ENCODE measurements at places on chromosomes 5 and 9. TPM values are rescaled to one million over a fixed set of nuclear protein-coding genes. Genes with fewer than 3 reads are reported as not detected.

- no peak overlapping the region for H3K27ac ChIP-seq
- no peaks in the 10 kb centered on the region for H3K4me1 ChIP-seq
- H3K4me3 ChIP-seq = no peak overlapping the region
These were observed 345.9 kb upstream of the NUDT12 start for GRCh38 chr5:103908336-103909080.

DNA sequence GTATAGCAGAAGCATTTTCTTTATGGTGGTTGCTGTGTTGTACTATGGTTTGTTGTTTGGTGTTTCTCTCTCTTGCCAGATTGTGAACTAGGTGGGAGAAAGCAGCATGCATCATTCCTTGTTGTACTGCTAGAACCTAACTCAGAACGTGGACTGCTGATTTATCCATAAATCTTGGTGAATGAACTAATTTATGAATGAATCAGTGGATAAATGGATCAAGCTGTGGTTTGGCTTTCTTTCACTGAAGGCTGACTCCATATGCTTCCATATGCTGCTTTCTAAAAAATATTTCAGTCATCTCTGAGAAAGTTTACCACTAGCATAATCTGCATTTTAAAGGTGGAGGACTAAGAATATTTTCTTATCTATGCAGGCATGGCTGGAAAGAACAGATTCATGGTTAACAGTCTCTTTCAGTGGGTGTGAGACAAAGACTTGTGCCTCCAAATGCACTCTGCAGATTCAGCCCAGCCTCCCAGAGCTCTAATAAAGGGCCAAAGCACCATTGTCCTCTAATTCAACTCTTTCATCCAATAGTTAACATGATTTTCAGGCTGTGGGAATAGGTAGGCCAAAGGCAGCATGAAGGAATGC, 237.7 kb downstream of the SH3GL2 start:
- H3K36me3 ChIP-seq = no peaks in the 10 kb centered on the region
- H3K4me1 ChIP-seq = no peaks in the 10 kb centered on the region
- H3K4me3 ChIP-seq = no peak overlapping the region
- no peak overlapping the region for H3K27ac ChIP-seq
- DNase-seq = no peak

GRCh38 chr9:116901260-116901659, 214.2 kb downstream of the TRIM32 start:
- no peaks in the 10 kb centered on the region for H3K36me3 ChIP-seq
- no peak for DNase-seq
- H3K4me1 ChIP-seq = no peaks in the 10 kb centered on the region
- H3K27ac ChIP-seq = no peak overlapping the region

GRCh38 chr5:94740286-94740685, 121.8 kb downstream of the SLF1 start:
- H3K4me1 ChIP-seq = no peaks in the 10 kb centered on the region
- no peaks in the 10 kb centered on the region for H3K27me3 ChIP-seq
- no peak for DNase-seq
- no peak overlapping the region for H3K4me3 ChIP-seq
- H3K27ac ChIP-seq = no peak overlapping the region
- H3K36me3 ChIP-seq = no peaks in the 10 kb centered on the region

DNA sequence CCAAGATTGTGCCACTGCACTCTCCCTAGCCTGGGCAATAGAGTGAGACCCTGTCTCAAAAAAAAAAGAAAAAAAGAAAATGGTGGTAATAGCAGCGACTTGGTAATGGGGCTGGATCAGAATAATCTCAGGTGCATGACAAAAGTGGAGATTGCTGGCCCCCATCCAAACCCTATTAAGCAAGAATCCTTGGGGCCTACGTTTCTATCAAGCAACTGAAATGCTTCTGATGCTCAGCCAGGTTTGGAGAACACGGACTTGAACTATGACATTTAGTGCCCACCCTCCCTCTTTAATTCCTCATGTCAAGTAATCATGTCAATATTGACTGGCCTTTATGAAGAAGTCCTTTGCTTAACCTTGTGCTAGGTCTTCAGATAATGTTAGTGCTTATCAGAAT, 6.6 kb downstream of the C5orf52 start:
- H3K27ac ChIP-seq = no peak overlapping the region
- DNase-seq = no peak
- H3K4me1 ChIP-seq = no peaks in the 10 kb centered on the region
- no peaks in the 10 kb centered on the region for H3K36me3 ChIP-seq

DNA sequence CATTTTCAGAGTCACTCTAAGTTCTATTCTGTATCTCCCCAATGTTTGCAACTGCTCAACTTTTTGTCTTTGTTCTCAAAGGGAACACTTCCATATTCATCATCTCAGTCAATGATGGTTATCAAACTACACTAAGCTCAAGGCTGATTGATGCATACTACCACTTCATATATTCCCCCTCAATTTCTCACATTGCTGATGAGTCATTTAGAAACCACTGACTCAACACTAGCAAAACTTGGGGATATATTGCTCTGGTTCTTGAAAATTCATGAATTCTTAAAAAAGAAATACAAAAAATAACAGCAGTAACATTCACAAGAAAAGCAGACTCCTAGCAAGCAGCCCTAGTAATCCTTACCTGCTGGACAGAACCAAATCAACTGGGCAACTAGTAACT, 52.2 kb downstream of the ABHD17B start:
- H3K4me1 ChIP-seq = no peaks in the 10 kb centered on the region
- no peak overlapping the region for H3K27ac ChIP-seq
- no peaks in the 10 kb centered on the region for H3K36me3 ChIP-seq
- H3K27me3 ChIP-seq = no peaks in the 10 kb centered on the region
- no peak for DNase-seq

The ANKRD34B gene
- not detected for total RNA-seq

The CDH6 gene
- total RNA-seq = 5.6 TPM

The WDR38 gene
- total RNA-seq = not detected

The DIPK1B gene
- total RNA-seq = 20.8 TPM

The CCL27 gene
- total RNA-seq = not detected

The TMCO6 gene
- total RNA-seq = 6.2 TPM

Data from uterus (tissue), 4 donors.